ENCODE measurements at places on chromosomes 16 and 17.
A peak's percentile ranks its signal among the peaks of the same experiment; 100 is the strongest.

- no peak for DNase-seq
Observed at GRCh38 chr17:80844418-80844990, 147.1 kb upstream of the CHMP6 start.

- DNase-seq, result no peak
Observed at GRCh38 chr17:21687136-21687953, 5.0 kb upstream of the KCNJ18 start.

DNA sequence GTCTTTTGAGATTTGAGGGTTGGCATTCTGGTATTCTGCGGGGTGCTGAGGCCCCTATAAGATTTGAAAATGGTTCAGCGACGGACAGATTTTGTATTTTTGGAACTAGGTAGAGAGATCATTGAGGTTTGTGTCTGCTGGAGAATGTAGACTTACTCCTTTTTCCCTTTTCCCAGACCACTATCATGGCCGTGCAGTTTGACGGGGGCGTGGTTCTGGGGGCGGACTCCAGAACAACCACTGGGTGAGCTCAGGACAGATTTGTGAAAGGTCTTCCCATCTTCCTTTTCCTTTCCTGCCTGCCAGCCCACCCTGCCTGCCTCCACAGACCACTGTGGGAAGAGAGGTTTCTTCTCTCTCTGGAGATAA, 572 bp downstream of the PSMB6 start:
- no peak for DNase-seq

- no peak for DNase-seq
Observed at GRCh38 chr16:64627288-64627687, 494.6 kb downstream of the CDH11 start.

GRCh38 chr16:78474762-78475161, 375.3 kb downstream of the WWOX start:
- no peak for DNase-seq

- peak; percentile 30 for DNase-seq
Observed at GRCh38 chr17:59361916-59362810, 30.7 kb downstream of the YPEL2 start.

- no peak for DNase-seq
Observed at GRCh38 chr16:57069635-57070370, 22.6 kb upstream of the CPNE2 start.

DNA sequence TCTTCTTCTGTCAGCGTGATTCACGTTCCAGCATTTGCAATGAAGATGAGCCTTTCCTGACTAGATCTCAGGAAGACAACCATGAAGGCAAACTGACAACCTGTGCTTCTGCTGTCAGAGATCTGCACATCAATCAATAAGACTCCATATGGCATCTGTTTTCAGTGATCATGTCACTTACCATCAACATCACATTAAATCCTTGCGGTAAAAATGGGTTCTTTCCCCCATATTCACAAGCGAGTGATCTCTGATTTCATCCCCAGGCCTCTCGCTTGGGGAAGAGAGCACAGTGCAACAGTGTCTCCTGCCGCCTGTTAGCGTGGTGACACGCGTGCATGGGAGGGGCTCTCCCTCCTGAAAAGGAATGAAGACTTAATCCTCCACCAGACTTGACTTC, 11.1 kb downstream of the NACA2 start:
- DNase-seq, result no peak

GRCh38 chr17:61139219-61139618, 260.4 kb upstream of the TBX2 start:
- peak; percentile 31 for DNase-seq

DNA sequence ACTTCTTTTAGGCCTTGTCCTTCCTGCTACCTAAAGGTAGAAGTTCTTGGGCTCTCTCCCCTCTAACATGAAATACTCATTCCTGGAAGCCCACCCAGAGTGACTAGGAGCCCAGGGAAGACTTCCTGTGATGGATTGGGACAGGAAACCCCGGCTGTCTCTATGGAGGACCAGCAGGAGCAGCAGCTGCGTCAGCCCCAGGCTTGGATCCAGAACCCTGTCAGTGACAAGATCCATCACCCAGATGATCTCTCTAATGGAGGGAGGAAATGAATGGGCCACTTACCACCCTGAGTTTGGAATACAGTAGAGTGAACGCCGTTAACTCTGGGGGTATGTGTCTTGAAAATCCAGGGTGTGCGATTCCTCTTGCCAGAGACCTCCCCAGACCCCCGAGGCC, 195.7 kb upstream of the WSCD1 start:
- no peak for DNase-seq

GRCh38 chr16:78684030-78684611, 584.7 kb downstream of the WWOX start:
- DNase-seq, result no peak

- no peak for DNase-seq
Observed at GRCh38 chr17:75856062-75856756, 1.1 kb upstream of the WBP2 start.

DNA sequence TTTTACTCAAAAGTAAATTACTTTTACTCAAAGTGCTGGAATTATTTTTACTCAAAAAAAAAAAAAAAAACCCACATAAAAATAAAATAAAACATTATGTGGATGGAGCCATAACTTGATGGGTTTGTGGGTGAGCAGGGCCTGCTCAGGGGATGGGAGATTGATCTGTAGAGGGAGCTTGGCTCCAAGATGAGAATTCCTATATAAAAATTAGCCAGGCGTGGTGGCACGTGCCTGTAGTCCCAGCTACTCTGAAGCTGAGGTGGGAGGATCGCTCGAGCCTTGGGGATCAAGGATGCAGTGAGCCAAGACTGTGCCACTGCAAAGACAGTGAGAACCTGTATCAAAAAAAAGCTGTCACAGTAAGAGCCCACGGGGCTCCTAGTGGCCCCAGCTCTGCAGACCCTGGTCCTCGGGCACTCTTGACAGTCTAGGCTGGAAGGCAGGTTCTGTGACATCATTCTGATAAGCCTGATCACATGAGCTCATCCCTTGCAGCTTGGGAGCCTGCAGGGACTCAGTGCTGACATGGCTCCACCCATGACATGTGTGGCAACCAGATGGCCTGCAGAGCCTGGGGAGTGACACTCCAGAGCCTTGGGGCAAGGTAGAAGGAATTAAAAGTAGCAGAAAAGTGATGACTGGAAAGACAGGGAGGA, 42.5 kb downstream of the ST3GAL2 start:
- no peak for DNase-seq

DNA sequence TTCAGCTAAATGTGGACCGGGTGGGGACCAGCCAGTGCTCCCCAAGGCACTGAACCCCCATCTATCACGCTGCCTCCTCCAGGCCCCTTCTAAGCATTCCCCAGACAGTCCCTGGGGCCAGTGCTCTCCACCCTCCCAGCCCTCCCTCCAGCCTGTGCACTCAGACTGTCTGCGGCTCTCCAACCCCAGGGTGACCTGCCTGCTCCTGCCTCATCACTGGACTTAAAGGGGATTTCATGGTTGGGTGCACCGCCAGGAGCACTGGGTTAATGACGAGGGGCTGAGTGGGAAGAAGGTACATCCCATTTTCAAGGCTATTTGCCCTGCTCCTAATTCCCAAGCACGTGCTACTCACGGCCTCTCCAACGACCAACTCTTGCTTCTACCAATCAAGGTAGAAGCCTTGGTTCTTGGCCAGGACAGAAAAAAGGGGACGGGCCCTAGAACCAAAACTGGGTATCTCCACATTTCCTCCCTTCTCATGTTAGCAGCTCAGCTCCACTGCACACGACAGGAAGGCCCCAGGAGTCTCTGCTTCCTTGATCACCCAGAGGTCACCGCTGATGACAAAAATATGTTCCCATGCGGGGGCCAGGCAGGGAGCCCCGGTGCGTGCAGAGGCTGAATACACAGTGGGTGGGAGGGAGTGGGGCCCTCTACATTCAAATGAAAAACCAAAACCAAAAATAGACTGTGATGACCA, 3.5 kb upstream of the ABR start:
- no peak for DNase-seq

- no peak for DNase-seq
Observed at GRCh38 chr16:73062743-73063733, 15.1 kb upstream of the ZFHX3 start.
